ENCODE measurements at places on chromosomes 16 and 17.

DNA sequence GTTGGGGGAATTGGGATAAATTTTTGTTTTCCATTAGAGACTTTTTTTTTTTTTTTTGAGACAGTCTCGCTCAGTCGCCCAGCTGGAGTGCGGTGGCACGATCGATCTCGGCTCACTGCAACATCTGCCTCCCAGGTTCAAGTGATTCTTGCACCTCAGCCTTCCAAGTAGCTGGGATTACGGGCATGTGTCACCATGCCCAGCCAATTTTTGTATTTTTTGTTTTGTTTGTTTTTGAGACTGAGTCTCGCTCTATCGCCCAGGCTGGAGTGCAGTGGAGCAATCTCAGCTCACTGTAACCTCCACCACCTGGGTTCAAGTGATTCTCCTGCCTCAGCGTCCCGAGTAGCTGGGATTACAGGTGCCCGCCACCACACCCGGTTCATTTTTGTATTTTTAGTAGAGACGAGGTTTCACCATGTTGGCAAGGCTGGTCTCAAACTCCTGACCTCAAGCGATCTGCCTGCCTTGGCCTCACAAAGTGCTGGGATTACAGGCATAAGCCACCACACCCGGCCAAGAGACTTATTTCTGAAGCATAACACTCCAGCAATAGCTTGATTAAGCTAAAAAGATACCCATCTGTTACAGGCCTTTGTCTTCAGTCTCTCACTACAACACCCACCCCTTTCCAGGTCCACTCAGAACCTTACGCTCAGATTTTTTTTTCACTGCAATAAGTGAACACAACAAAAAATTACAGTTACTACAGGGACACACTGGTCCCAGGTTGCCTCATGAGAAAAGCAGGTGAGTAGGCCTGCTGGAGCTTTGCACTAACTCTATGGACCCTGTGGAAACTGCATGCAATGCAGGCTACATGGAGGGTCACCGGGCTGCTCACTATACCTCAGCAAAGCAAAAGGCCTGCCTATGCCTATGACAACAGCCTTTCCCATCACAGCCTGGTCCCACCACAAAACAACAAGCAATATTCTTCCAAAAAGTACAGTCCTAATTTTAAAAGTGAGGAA lies 34.6 kb downstream of the KANSL1 start:
- no peaks in the 10 kb centered on the region for H3K27me3 ChIP-seq
- peaks cover 26% of the 10 kb centered on the region for H3K4me1 ChIP-seq
- H3K4me3 ChIP-seq: no peak overlapping the region
- H3K27ac ChIP-seq: no peak overlapping the region
- no peak for DNase-seq

DNA sequence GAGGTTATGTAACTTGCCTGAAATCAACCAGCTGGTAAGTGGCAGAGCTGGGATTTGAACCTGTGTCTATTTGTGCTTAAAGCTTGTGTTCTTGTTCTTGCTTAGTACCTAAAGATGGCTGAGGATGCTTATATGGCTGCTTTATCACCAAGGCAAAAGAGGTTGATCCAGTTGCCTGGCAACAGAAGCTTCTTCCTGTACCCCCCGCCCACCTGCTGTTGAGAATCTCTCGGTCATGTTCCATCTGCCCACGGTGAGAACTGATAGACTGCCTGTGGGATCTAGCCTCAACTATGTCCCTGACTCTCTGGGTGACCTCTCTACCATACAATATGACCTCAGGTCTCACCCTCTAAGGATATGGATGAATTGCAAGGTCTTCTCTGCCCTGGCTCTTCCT lies 60.7 kb downstream of the ABCC6 start:
- H3K27me3 ChIP-seq: no peaks in the 10 kb centered on the region
- no peak for DNase-seq
- no peaks in the 10 kb centered on the region for H3K4me1 ChIP-seq
- H3K36me3 ChIP-seq: no peaks in the 10 kb centered on the region
- no peak overlapping the region for H3K27ac ChIP-seq

DNA sequence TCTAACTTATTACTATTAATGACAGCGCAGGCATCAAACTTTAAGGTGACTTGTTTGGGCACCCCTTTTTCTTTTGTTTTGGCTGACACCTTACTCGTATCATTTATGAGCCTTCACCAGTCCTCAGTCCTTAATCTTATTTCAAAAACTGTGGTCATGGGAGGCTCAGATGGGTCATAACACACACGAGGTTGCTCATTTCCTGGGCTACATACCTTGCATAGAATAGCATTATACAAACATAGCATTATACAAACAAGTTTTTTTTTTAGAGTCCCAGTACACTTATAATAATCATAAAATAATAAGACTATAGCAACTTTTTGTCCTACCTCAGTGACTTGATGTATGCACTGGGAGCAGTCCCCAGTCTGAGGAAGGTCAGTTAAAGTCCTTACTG lies 11.2 kb upstream of the ACSF2 start:
- H3K4me3 ChIP-seq: no peak overlapping the region
- H3K27me3 ChIP-seq: no peaks in the 10 kb centered on the region
- no peaks in the 10 kb centered on the region for H3K4me1 ChIP-seq
- no peak for DNase-seq
- H3K36me3 ChIP-seq: no peaks in the 10 kb centered on the region

DNA sequence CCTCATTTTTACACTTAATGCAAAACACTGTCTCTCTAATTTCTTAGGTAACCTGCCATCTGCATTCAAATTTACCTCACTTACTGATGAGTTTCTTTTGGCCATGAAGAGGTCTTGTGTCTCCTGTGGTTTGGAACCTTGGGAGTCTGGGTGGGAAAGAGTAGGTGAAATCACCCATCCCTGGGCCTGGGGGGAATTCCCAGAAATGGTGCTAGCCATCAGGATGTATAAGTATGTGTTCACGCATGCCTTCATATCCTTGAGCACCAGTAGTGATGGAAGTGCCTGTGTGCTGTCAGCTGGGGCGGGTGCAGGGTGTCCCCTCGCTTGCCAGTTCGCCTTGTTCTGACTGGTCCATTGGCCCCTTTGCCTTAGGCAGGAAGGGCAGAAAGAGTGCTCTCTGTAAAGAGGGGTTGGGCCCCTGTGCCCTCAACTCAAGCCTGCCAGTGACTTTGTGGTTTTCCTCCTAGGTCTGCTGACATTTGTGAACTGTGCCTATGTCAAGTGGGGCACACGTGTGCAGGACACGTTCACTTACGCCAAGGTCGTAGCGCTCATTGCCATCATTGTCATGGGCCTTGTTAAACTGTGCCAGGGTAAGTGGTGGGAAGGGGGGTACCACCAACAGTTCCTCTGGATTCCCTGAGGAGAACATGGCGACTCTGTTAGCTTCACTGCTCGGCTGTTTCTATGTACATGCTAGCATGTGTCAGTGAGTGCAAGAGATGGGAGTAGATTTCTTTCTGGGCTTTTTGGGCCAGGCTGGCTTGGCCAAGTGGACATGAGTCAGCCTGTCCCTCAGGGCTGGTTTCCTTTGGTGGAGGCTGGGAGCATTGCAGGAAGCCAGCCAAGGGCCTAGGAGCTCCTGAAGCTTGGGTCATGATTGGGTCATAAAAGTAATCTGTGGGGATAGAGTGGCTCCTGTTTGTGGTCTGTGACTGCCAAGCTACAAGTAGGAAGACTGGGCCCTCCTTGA lies 23.2 kb downstream of the SLC7A6OS start:
- no peaks in the 10 kb centered on the region for H3K36me3 ChIP-seq
- H3K27me3 ChIP-seq: no peaks in the 10 kb centered on the region
- DNase-seq: no peak
- no peak overlapping the region for H3K27ac ChIP-seq

GRCh38 chr17:13646969-13647542 lies 45.3 kb upstream of the HS3ST3A1 start:
- no peak overlapping the region for H3K27ac ChIP-seq
- H3K36me3 ChIP-seq: no peaks in the 10 kb centered on the region
- DNase-seq: no peak
- H3K27me3 ChIP-seq: no peaks in the 10 kb centered on the region
- no peak overlapping the region for H3K4me3 ChIP-seq

DNA sequence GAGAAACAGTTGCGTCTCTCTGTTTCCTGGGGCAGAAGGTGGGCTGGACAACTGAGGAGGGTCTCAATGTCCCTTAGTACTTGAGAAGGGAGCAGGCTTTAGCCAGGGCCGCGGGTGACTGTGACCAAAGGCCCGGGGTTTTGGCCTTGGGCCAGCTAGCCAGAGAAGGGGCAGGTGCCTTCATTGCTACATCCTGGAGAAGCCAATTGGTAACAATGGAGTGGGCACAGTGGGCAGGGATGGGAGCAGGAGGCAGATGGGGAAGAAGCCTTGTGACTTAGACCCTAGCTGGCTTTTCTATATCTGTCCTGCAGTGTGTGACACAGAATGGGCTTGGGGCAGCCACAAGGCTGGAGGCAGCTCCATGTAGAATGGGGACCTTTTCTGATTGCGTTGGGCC lies 46.0 kb downstream of the CLEC16A start:
- no peaks in the 10 kb centered on the region for H3K36me3 ChIP-seq
- H3K27me3 ChIP-seq: no peaks in the 10 kb centered on the region
- no peak for DNase-seq

- no peak for DNase-seq
- no peak overlapping the region for H3K4me3 ChIP-seq
- H3K36me3 ChIP-seq: no peaks in the 10 kb centered on the region
Measured at GRCh38 chr17:21001813-21002221, 41.0 kb downstream of the USP22 start.

DNA sequence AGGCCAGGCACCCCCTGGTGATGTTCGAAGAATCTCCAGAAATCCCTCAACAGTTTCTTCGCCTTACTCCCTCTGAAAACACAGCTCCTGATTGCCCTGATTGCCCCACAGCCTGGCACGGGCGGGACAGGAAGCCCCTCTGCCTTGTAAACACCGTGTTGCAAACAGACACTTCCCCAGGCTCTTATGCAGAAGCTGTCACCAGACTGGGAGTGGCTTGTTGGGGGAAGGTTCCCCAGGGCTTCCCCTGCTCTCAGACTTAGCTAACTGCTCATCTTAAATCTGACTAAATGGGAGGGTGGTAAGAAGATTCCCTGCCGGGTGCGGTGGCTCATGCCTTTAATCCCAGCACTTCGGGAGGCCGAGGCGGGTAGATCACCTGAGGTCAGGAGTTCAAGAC lies 11.2 kb downstream of the PIK3R5 start:
- no peaks in the 10 kb centered on the region for H3K27me3 ChIP-seq
- no peaks in the 10 kb centered on the region for H3K4me1 ChIP-seq
- no peak overlapping the region for H3K27ac ChIP-seq
- H3K36me3 ChIP-seq: no peaks in the 10 kb centered on the region

DNA sequence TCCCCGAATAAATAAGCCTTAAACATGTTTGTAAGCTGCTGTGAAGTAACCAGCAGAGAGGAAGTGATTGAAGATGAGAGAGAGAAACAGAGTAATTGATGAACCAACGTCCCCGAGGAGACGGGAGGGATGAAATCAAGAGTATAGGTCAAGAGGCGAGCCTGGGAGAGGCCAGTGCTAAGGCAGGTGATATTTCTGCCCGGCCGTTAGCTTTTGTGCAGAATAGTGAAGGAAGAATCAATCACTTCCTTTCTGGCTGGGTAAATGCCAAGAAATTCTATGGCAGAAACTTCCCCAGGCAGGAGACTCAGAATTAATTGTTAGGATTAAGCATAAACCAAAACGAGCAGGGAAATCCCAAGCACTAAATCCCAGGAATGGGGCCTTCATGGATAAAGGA lies 273.8 kb downstream of the CDH13 start:
- no peaks in the 10 kb centered on the region for H3K4me1 ChIP-seq
- H3K27ac ChIP-seq: no peak overlapping the region
- no peaks in the 10 kb centered on the region for H3K36me3 ChIP-seq
- H3K4me3 ChIP-seq: no peak overlapping the region
- no peaks in the 10 kb centered on the region for H3K27me3 ChIP-seq

GRCh38 chr16:24102209-24102660 lies 153.9 kb upstream of the CACNG3 start:
- no peaks in the 10 kb centered on the region for H3K27me3 ChIP-seq
- no peak overlapping the region for H3K4me3 ChIP-seq
- DNase-seq: no peak
- no peaks in the 10 kb centered on the region for H3K36me3 ChIP-seq

- H3K27me3 ChIP-seq: no peaks in the 10 kb centered on the region
- H3K27ac ChIP-seq: no peak overlapping the region
- no peak overlapping the region for H3K4me3 ChIP-seq
Measured at GRCh38 chr17:15969463-15969862, 24.5 kb downstream of the ADORA2B start.

DNA sequence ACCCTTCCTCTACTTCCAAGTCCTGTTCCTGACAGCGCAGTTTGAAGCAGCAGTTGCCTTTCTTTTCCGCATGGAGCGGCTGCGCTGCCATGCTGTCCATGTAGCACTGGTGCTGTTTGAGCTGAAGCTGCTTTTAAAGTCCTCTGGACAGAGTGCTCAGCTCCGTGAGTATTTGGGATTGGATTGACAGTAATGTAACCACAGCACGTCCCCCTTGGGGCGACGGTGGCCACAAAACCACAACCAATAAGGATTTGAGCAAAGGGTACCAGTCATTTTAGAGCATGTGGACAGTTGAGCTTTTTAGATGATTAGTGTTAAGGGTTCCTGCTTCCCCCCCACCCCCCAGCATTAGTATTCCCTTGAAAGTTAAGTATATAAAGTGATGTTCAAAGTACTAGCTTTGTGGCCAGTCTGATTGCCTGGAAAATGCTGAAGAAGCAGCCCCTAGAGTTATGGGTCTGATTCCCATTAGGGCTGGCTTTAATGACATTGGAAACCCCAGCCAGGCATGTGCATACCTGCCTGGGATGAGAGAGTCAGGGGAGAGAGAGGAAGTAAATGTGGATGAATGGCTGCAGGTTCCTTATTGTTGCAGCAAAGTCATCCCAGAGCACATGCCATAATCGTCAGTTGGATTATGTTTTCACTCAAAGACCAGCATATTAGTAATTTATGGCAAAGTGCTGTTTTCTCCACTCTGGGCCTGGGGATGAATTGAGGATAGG lies 31.6 kb upstream of the SLC12A3 start:
- no peak overlapping the region for H3K4me3 ChIP-seq
- no peaks in the 10 kb centered on the region for H3K36me3 ChIP-seq
- DNase-seq: no peak
- H3K27ac ChIP-seq: no peak overlapping the region
- no peaks in the 10 kb centered on the region for H3K4me1 ChIP-seq

DNA sequence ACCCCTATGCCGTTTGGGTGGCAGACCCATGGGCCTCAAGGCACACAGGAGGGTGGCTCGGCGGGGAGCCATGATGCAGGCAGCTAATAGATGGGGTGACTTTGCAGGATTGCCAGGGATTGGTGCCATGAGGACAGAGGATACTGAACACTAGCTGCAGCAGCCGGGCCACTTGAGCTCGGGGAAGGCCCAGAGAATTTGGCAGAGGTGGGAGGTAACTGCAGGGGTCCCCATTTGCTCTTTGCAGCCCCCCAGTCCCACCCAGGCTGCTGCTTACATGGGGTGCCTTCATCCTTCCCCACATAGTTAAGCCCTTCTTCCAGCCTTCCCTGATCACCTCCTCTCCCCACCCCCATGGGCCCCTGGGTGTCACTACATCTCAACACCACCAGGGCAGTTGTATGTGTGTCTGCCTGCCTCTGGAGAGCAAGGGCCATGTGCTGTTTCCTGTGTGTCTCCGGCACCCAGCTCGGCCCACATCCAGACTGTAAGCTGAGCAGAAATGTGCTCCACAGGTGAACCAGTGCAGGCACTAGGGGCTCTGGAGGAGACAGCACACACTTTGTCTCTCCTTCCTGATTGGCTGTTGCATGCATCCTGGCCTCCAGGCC lies 52.0 kb downstream of the SREBF1 start:
- no peaks in the 10 kb centered on the region for H3K27me3 ChIP-seq
- peak overlapping the region; percentile 10 for H3K27ac ChIP-seq
- peaks cover 16% of the 10 kb centered on the region for H3K4me1 ChIP-seq
- no peak overlapping the region for H3K4me3 ChIP-seq
- no peaks in the 10 kb centered on the region for H3K36me3 ChIP-seq
- DNase-seq: peak; percentile 52
